ENCODE measurements at places on chromosomes 5 and 9. TPM values are rescaled to one million over a fixed set of nuclear protein-coding genes. Genes with fewer than 3 reads are reported as not detected.

The FGF1 gene
- total RNA-seq = 0.97 TPM

GRCh38 chr5:133562554-133562953, 49.8 kb downstream of the FSTL4 start:
- no peaks in the 10 kb centered on the region for H3K4me1 ChIP-seq
- H3K27me3 ChIP-seq = peaks cover 5% of the 10 kb centered on the region
- no peak for DNase-seq
- H3K4me3 ChIP-seq = no peak overlapping the region
- H3K36me3 ChIP-seq = no peaks in the 10 kb centered on the region

DNA sequence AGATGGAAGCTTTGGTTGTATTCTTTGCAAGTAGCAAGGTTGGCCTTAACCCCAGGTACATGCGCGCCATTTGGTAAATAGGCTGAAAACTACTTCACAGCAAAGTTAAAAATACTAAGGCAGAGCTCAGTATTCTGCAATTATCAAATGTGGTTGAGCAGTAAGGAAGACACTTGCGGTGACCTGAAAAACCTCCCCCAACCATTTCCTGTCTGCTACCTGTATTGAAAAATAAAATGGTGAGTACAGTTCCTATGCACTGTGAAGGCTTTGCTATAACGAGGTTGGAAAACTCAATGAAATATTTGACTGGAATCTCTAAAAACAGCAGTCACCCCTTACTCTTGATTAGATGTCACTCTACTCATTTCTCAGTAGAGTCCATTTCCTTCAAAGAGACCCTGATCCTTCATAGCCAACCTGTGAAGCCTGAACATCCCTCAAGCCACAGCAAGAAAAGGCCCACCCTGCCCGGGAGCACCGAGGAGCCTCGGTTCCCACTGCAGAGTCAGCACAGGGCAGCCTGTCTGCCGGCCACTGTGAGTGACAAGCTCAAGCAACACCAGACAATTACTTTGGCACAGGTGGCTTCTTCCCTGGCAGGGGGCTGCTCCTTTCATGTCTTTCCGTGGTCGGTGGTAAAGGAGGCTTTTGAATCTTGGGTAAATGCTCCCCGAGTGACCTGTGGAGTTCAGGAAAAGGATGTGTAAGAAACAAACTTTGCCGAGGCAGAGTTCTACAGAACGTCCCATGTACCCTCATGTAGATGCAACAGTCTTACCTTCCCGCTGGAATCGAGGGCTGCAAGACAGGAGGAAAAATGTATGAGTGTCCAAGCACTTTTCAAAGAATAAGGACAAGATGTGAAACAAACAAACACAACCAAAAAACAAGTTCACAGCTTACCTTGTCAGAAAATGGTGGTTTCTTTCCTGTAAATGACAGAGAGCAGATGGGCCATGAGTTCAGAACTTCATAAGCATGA, 29.6 kb downstream of the C5orf58 start:
- no peak for DNase-seq
- no peaks in the 10 kb centered on the region for H3K27me3 ChIP-seq
- H3K4me3 ChIP-seq = no peak overlapping the region

The ACOT12 gene
- total RNA-seq = not detected

The PRRC2B gene
- total RNA-seq = 170 TPM

Data from lower lobe of right lung (tissue), 2 donors.